ENCODE measurements at places on chromosomes 4 and X.

- no peak for DNase-seq
Observed at GRCh38 chr4:127249066-127249766, 383.5 kb upstream of the INTU start.

- no peak for DNase-seq
Observed at GRCh38 chr4:80839281-80839680, 191.2 kb upstream of the BMP3 start.

DNA sequence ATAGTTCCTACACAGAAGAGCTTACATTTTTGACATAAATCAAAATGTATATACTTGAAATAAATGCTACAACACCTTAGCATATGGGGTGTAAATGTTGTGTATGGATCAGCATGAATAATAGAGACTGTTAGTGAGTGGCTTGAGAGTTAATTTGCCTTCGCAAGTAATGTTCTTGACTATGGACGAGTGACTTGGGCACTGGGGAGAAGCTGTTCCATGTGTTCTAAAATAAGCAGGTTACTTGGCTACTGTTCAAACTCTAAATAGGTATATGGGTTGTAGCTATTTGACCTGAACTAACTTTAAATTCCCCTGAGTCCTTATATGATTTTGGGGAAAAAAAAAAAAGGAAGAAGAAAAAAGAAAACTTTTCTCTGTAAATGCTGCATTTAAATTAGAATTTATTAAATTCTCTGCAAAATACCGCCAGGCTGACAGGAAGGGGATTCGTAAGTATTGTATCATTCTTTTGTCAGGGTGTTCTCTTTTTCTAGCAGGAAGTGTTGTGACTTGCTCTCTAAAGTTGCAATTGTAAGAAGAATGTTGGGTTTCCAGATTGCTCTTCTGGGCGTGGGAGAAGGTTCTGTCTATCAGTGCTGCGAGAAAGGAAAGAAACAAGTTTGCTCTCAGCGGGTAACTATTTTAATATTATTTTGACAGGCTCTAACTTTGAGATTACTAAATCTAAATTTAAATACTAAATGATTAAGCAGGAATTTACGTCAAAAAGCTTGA, 32.2 kb downstream of the PLS3 start:
- DNase-seq, result peak; percentile 66

DNA sequence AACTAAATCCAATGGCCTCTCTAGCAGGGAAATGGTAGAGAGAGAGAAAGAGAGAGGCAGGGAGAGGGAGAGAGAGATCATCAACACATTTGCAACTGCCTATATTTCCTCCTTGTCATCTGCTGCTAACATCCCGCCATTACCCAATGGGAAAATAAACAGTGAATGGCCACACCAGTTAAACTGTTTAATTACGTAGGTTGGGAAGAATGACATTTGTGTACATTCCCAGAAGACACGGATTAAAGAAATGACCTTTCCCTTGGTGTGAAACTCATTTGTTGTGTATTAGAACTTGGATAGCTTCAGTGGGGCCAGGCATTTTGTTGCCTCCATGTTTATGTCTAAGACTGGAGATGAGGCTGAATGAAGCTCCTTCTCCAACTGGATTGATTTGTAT, 95.8 kb upstream of the GPC4 start:
- no peak for DNase-seq

DNA sequence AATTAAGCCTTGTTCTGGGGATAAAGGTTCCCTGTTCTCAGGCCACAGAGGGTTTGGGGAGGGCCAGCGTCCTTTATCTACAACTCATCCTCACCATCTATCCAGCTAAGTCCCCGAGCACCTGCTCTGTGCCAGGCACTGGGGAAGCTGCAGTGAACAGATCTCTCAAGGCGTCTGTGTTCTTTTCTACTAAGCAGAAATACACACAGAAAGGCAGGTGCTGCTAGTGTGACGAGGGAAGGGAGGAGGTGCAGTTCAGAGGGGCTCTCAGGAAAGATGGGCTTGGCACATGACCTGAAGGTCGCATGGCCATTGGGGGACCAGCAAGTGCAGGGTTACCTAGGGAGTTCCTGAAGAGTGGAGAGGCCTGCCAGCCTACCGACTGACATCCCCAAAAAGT, 352.2 kb downstream of the NR3C2 start:
- no peak for DNase-seq

GRCh38 chr4:60944060-60944459, 256.1 kb upstream of the ADGRL3 start:
- DNase-seq, result no peak

All from dermis blood vessel endothelial cell (primary cell).